Left hindlimb (tissue), 1 donor: ENCODE measurements at places on chromosomes 16 and 17.

GRCh38 chr16:24652803-24653202 is 76.6 kb upstream of the TNRC6A start:
- DNase-seq, result no peak

DNA sequence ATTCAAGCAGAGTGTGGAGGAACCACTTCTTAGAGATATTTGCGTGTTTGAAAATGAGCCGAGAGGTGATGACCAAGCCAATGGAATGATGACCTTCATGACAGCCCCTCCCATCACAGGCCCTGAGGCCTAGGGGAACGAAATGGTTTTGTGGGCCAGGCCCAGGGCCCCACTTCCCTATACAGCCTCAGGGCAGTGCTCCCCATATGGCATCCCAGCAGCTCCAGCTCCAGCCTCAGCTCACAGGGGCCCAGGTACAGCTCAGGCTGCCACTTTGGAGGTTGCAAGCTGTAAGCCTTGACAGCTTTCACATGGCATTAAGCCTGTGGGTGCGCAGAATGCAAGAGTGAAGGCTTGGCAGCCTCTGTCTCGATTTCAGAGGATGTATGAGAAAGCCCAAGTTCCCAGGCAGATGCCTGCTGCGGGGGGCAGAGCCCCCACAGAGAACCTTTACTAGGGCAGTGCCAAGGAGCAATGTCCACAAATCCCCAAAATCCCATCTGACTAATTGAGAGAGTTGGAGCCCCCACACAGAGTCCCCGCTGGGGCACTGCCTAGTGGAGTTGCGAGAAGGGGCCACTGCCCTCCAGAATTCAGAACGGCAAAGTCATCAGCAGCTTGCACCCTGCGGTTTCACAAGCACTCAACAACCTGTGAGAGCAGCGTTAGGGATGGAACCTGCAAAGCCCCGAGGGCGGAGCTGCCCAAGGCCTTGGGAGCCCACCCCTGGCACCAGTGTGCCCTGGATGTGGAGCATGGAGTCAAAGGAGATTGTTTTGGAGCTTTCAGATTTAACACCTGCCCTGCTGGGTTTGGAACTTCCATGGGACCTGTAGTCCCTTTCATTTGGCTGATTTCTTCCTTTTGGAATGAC is 21.2 kb downstream of the CHMP6 start:
- DNase-seq, result peak; percentile 8

DNA sequence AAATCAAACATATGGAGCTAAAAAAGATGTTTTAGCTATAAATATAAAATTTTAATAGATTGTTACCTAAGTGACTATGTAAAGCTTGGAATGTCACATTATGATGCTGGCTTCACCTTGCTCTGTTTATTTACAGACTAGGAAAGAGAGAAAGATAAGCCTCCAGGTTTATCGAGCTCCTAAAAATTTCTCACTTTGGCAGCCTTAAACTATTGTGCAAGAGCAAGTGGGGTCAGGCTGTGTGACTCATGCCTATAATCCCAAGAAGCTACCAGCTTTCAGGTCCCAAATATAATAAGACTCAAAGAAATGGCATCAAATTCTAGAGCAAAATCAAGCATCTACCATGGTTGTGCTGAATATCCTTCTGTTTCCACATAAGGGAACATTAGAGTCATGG is 34.3 kb upstream of the PRSS54 start:
- DNase-seq, result no peak

DNA sequence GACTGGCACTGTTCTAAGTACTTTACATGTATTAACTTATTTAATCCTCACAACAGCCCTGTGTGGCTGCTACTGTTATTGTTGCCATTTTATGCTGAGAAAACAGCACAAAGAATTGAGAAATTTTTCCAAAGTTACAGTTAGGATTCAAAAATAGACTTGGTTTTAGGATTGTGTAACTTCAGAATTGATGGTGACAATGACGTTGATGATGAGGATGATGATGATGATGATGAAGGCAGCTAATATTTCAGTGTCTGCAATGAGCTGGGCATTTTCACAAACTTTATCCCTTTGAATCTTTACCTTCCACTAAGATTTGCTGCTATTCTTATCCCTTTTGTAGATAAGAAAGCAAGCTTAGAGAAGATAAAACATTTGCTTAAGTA is 22.1 kb downstream of the PRKCB start:
- no peak for DNase-seq

DNA sequence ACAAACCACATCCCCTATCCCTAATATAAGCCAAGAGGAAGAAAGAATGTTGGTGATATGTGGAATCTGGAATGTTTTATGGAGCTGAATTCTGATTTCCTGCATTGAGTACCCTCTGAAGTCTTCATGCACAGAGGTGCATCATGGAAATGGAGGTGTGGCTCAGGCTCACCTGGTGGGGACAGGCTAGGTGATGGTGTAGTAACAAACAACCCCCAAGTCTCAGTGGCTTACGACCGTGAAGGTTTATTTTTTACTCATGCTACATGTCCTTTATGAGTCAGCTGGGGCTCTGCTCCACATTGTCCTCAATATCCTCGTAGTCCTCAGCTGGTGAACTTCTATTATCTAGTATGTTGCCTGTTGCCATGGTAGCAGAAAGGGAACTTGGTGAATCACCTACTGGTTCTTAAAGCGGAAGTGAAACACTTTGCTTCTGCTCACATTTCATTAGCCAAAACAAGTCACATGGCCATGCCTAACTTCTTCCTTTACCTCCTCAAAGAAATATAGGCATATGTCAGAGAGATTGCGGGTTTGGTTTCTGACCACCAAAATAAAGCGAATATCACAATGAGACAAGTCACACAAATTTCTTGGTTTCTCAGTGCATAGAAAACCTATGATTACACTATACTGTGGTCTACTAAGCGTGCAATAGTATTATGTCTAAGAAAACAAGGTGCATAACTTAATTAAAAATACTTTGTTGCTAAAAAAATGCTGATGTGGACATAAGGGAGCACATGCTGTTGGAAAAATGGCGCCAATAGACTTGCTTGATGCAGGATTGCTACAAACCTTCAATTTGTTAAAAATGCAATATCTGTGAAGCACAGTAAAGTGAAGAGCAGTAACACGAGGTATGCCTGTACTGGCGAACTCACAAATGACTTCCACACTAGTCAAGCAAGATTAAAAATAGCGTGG is at the start of gene PMFBP1:
PMFBP1 (minus strand) TSS at position 51 of the 930 bp plus-strand sequence. CDS start 947 bp downstream, outside the sequence.
- no peak for DNase-seq

GRCh38 chr16:27230562-27231001 is 27.3 kb downstream of the KDM8 start:
- DNase-seq, result peak; percentile 31

DNA sequence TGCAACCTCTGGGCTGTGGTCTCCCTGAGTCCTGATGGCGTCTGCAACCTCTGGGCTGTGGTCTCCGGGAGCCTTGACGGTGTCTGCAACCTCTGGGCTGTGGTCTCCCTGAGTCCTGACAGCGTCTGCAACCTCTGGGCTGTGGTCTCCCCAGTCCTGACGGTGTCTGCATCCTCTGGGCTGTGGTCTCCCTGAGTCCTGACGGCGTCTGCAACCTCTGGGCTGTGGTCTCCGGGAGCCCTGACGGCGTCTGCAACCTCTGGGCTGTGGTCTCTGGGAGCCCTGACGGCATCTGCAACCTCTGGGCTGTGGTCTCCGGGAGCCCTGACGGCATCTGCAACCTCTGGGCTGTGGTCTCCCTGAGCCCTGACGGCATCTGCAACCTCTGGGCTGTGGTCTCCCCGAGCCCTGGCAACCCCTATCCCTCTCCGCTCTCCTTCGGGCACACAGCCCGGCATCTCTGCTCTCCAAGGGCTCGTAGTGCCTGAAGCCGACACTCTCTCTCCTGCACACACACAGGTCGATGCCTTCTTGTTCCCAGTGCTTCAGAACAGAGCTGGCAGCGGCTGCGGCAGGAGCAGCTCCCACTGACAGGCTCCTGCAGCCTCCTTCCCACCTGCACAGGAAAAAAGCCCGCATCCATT is 45.6 kb downstream of the METRNL start:
- DNase-seq, result peak; percentile 27

GRCh38 chr17:19385521-19385983 is 1.4 kb downstream of the MFAP4 start:
- DNase-seq, result no peak

- no peak for DNase-seq
Measured at GRCh38 chr16:76370344-76370743, 93.1 kb downstream of the CNTNAP4 start.

GRCh38 chr16:50816901-50817555 is 75.1 kb downstream of the CYLD start:
- no peak for DNase-seq

- no peak for DNase-seq
Measured at GRCh38 chr16:12513791-12514175, 289.9 kb downstream of the CPPED1 start.

- DNase-seq, result no peak
Measured at GRCh38 chr17:42041619-42042018, 8.8 kb downstream of the C17orf113 start.

GRCh38 chr17:80874866-80875445 is 116.7 kb upstream of the CHMP6 start:
- DNase-seq, result peak; percentile 6

GRCh38 chr17:21183468-21183867 is 30.5 kb downstream of the TMEM11 start:
- no peak for DNase-seq

- DNase-seq, result no peak
Measured at GRCh38 chr16:66127459-66128370, 238.8 kb upstream of the CDH5 start.

DNA sequence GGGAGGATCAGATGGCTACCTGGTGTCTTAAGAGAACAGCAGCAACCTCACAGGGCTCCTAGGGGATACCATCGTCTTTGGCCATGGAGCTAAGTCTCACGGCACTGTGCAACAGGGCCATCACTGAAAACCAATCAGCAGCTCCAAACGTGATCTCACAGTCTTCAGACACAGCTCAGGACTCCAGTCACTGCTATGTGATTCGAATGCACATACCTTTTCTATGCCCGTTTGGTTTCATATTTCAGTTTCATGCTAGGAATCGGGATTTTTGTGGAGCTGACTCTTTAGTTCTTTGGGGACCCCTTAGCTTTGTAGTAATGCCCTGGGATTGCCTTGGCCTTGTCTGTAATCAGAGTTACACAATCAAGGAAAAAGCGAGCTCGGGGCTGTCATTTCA is 162.8 kb upstream of the CDH11 start:
- DNase-seq, result no peak

DNA sequence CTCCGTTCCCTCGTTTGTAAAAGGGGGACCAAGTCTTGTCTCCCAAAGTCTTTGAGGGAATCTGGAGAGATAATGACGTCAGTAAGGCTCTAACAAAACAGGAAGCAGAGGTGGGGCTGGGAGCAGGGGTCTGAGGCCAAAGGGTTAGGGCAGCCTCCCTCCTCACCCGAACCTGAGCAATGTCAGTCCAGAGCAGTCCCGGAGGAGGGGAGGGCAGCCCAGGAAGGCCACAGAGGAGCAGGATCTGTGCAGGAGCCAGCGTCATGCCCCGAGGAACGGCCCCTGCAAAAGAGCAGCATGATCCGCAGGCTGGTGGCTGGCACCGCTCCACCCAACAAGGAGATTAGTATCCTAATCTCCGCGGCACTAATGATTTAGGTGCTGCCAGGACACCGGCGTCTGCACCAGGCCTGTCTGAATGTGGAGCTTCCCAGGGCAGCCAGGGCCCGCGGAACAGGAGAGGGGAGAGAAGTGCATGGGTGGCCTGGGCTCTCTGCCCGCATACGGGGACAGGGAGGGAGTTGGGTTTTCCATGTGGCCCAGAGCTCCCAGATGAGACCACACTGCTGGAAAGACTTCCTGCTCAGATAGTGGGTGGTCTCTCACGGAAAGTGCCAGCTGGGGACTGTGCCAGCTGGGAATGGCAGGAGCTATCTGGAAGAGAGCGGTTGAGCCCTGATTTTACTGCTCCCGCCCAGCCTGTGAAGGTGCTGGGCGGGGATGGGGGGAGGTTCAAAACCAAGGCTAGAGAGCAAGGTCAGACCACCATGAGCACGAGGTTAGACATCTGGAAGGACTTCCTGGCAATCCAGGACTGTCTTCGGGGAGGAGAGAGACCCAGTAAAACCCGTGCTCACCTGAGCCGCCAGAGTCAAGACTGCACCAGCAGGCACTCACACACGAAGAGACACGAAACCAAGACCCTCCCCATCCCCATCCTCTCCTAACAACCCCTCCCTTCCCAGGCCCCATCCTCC is 11.0 kb upstream of the KRT17 start:
- peak; percentile 85 for DNase-seq

DNA sequence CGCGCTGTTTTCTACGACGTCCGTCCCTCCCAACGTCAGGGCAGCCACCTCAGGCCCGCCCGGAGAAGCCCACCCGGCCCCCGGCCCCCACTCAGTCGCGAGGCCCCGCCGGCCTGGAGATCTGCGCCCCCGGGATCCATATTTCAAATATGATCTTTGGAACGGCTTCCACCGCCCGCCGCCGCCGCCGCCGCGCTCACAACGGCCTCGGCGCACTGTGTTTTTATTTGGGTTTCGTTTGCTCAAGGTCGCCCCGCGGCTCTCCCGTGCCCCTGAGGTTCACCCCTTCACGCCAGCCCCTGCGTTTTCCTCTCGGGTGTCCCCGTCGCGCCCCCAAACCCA is 4.2 kb upstream of the CBX4 start:
- no peak for DNase-seq

DNA sequence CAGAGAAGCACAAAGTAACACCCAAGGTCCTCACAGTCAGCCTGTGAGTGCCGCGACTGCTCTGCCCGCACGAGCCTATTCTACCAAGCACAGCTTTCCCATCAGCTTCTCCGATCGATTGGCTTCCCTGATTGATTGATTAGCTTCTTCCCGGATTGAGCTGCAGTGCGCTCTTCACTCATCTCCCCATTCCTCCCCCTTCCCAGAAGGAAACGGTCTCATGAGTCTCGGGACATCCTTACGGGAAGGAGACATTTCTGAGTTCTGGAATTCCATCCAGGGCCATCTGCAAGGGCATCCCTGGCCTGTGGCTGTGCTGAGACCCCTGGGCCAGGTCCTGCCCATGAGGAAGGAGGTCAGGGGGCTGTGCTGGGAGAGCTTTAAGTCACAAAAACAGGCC is 18.0 kb downstream of the PIEZO1 start:
- no peak for DNase-seq

GRCh38 chr16:30977502-30977901 is 7.5 kb upstream of the HSD3B7 start:
- DNase-seq, result no peak

GRCh38 chr17:58246104-58246740 is 7.8 kb downstream of the LPO start:
- DNase-seq, result no peak

DNA sequence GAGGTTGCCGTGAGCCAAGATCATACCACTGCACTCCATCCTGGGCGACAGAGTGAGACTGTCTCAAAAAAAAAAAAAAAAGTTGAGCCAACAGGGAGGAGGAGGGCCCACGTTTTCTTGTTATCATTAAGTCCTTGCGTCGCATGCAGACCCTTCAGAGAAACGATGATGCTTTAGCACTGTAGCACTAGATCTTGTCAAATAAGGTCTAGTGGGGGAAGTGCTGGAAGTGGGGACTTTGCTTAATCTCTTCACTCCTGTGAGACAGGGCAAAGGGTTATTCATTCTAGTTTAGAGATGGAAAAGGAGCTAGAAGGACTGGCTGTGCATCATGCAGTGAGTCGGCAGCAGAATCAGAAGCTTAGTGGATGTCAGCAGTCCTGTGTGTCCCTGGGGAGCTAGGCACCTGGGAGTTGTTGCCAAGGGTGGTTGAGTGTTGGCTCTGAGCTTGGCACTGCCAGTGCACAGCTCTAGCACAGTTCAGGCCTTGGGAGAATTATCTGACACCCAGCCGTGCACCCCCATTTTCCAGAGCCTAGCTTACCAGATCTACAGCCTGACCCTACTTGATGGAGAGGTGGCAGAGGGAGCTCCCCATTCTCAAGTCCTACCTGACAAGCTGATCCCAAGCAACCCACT is 33.4 kb upstream of the TBX2 start:
- no peak for DNase-seq
